Sciatic nerve (tissue), 2 donors: ENCODE measurements at places on chromosomes 3 and 15. TPM values are rescaled to one million over a fixed set of nuclear protein-coding genes. Genes with fewer than 3 reads are reported as not detected.

GRCh38 chr3:144501467-144501866 is 529.8 kb downstream of the DIPK2A start:
- no peak for DNase-seq

- DNase-seq, result no peak
These were observed 151.2 kb downstream of the FOXP1 start for GRCh38 chr3:71432044-71432975.

DNA sequence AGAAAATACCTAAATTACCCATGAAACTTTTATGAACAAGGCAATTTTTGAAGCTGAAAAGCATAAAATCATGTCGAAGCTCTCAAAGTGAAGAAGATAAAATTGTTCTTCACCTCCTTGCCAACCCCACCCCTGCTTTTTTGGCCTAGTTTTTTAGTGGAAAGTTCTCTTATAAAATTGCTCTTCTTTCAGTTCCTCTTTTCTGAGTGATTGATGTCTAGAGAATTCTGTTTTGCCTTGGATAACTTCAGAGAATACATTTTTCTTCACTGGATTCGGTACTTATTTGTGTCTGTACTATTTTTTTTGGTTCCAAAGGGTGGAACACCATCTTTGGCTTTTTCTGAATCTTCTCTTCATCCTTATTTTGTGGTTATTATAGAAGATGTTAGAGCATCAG is 25.0 kb upstream of the PYDC2 start:
- DNase-seq, result no peak

- no peak for DNase-seq
These were observed 39.6 kb upstream of the SKIL start for GRCh38 chr3:170317954-170318353.

- DNase-seq, result no peak
These were observed 490.8 kb downstream of the IGSF11 start for GRCh38 chr3:118543832-118544231.

- DNase-seq, result no peak
These were observed 8.9 kb downstream of the RTP2 start for GRCh38 chr3:187693431-187693830.

GRCh38 chr15:30877070-30877469 is 26.6 kb upstream of the FAN1 start:
- no peak for DNase-seq

DNA sequence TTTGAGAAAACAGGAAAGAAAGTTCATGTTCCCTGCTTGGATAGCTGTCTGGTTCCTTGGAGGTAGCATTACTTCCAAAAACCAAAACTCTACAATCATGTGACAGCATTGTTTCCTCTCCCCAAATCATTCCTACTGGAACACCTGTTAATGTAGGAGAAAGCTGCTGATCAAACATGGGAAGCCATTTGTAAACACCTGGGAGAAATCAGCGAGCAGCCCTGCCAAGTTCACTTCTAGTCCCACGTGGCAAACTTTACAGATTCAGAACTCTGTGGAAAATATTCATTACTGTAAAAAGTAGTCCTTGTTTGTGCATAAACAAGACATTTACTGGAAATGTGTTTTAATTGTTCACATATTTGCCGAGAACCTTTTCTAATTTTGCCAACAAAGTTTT is 275.5 kb upstream of the AZI2 start:
- DNase-seq, result no peak

- no peak for DNase-seq
These were observed 205.2 kb upstream of the NANOGP8 start for GRCh38 chr15:35290301-35290721.

DNA sequence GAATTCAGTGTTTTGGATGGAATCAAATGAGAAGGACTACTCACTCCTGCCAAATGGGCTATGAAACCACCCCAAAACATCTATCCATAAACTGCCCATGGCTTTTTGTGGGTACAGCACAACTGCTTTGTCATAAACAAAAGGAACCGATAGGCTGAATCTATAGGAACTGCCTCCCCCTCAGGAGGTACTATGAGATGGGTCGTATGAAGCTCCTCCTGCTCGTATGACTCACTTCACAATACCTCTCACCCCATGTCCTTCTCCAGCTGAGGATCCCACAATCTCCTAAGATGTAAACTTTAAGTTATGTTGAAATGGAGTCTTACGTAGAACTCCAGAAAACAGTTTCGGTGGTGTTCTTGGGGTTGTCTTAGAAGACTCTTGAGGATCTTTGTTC is 129.9 kb upstream of the SAMMSON start:
- no peak for DNase-seq

CCDC54 gene
- not detected for total RNA-seq

IQCF5 gene
- not detected for total RNA-seq

MELTF gene
- 5.3 TPM for total RNA-seq

CCR8 gene
- total RNA-seq, result not detected

TF gene
- 40.6 TPM for total RNA-seq
